ENCODE measurements at places on chromosomes 3 and 15.
A peak's percentile ranks its signal among the peaks of the same experiment; 100 is the strongest.

DNA sequence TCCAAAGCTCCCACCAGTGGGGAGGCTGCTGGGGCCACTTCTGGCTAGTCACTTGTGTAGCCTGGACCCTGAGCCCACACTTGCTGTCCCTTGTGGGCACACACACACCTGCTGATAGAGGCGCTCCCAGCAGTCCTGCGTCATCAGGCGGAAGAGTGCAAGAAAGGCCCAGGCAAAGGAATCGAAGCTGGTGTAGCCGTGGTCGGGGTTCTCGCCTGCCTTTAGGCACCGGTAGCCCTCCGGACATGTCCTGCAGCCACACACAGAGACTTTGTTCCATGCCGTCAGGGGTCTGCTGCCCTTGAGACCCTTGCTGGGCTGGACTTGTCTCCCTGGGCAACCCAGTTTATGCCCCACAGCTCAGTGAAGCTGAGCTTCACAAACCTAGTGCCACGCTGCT, 42.9 kb downstream of the SCN5A start:
- no peak for DNase-seq

GRCh38 chr3:102068327-102068726, 219.0 kb downstream of the NFKBIZ start:
- DNase-seq, result no peak

DNA sequence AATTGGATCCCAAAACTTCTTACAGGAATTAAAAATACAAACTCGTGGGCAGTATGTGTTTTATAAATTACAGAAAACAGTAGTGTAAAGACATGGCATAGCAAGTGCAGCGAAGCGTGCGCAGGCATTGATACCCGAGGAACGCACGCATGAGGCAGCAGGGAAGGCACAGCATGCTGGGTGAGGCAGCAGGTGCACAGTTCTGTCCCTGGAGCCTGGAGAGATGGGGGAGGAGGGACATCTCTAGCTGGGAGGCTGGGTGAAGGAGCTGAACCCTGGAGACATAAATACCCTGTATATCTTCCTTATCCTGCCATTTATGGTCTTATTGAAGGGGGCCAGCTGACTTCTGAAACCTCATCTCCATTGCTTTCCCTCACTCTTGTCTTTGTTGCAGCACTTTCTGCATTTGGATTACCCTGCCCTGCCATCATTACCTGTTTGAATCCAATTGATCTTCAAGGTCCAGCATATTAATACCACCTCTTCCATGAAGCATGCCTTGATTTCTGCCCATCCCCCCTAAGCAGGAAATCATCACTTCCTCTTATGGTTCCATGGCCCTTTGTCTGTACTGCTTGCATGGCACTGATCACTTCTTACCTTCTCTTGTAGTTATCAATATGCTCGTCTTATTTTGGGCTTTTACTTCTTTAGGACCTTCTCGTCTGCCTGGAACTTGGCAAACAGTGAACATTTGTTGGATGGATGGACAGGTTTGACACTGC, 20.5 kb downstream of the LPP start:
- no peak for DNase-seq

DNA sequence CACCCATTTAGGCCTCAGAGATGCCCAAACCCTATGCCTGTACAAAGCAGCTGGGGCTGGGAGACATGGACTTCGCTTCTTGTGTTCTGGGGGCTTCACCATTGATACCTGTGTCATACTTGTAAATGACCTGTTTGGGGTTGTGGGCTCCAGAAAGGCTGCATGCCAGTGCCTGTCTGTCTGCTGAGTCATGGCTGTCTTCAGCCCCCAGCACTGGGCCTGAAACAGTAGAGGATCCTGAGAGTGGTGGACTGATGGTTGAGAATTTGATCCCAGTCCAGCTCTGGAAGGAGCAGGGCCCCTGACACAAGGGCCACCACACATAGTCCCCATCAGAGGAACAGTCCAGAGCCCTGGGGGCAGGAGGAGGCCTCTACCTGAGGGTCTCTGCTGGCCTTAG, 24.6 kb upstream of the APEH start:
- DNase-seq, result no peak

GRCh38 chr15:48855501-48856440, 22.2 kb upstream of the EID1 start:
- DNase-seq, result peak; percentile 32

GRCh38 chr3:194206320-194206719, 70.4 kb downstream of the HES1 start:
- peak; percentile 63 for DNase-seq

DNA sequence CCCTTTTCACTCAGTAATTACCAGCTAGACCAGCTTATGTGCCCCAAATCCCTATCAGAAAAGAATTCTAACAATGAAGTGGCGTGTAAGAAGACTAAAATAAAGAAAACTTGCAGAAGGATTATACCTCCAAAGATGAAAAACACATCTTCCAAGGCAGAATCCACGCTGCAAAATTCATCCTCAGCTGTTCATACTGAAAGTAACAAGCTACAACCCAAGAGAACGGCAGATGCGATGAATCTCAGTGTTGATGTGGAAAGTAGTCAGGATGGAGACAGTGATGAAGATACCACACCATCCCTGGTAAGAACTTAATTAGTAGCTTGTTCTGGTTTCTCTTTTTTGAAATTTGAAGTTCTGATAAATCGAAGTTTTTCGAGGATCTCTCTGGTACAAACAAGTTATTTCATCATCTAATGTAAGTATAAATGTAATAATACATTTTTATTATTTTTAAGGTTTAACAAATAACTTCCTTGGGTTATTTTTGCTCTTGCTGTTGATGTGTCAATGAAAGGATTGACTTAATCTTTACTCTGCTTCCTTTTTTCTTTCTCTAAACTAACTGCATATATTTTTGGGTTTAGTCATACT, 1.4 kb downstream of the WDR76 start:
- no peak for DNase-seq

- no peak for DNase-seq
Measured at GRCh38 chr3:142507241-142507640, 59.4 kb upstream of the XRN1 start.

DNA sequence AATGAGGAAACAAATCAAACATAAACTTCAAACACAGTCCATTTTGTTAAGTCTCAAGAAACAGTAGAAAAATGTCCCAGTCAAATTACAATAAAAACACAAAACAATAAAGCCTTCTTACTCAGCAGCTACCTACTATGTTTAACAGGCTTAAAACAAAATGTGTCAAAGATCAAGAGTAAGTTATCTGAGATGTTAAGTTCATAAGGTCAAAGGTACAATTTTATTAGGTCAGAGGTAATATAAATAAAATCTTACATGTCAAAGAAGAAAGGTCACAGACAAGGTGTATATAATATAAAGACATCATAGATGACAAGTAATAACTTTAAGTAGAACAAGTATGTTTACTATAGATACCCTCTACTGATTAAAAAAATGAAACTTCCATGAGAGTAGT, 208.3 kb downstream of the SCAPER start:
- DNase-seq, result no peak

- DNase-seq, result no peak
Measured at GRCh38 chr15:42282344-42282743, 9.1 kb upstream of the TMEM87A start.

Data from BE2C (cell line).